ENCODE measurements at places on chromosomes 1 and 21. TPM values are rescaled to one million over a fixed set of nuclear protein-coding genes. Genes with fewer than 3 reads are reported as not detected.
A peak's percentile ranks its signal among the peaks of the same experiment; 100 is the strongest.

CRYZL1 gene
- 47.6 TPM for total RNA-seq

DNA sequence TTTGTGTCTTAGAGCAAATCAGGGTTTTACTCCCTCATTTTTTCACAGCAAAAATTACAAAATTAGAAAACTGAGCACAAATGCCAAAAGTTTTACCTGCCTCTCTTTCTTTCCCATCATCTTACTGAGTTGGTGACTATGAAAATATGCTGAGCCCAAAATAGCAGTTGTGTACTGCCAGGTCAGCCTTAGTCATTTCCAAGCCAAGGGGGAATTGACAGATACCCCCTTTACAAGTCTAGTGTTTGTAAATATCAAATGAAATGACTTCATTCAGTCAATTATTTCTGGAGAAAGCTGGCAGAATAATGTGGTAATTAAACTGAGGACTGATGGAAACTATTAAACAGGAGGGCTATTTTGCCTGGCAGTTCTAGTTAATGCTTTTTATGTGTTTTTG lies 11.4 kb upstream of the GORAB start:
- DNase-seq = no peak

GRCh38 chr1:28122183-28122582 lies 33.8 kb upstream of the EYA3 start:
- DNase-seq = no peak

DNA sequence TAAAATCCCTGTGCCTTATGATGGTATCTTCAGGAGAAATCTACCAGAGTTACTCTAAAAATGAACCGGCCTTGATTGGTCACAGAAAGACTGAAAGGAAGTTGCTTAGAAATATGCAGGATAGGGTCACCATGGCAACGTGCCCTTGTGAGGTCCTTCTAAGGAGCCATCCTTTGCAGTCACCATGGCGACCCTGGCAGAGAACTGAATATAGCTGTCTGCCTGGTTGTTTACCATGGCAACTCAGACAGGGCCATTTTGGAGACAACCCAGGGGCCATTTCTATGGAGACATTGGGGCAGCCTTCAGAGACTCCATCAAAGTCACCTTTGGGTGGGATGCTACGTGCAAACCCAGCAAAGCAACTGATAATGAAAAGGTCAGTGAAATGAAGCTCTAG lies 43.0 kb downstream of the SNX7 start:
- DNase-seq = no peak

DNA sequence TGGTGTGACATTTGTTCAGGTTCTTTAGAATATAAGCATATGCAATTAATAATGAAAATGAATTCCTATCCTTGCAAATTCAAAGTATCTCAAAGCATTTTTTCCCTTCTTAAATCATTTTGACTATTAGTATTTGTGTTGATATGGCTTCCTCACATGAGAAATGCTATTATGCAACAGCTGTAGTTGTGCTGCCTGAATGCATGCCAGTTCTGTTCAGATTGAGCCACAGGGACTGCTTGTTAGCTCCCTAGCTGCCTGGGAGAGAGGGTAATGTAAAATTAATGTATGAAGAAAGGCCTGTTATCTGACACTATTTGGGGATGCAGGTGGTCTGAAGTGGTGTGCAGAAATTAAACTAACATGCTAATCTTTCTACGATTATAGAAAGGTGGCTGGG lies 45.5 kb downstream of the CACHD1 start:
- DNase-seq = peak; percentile 64

All from breast epithelium (tissue), 4 donors.